BJ (cell line): ENCODE measurements at places on chromosomes 2 and 18.

DNA sequence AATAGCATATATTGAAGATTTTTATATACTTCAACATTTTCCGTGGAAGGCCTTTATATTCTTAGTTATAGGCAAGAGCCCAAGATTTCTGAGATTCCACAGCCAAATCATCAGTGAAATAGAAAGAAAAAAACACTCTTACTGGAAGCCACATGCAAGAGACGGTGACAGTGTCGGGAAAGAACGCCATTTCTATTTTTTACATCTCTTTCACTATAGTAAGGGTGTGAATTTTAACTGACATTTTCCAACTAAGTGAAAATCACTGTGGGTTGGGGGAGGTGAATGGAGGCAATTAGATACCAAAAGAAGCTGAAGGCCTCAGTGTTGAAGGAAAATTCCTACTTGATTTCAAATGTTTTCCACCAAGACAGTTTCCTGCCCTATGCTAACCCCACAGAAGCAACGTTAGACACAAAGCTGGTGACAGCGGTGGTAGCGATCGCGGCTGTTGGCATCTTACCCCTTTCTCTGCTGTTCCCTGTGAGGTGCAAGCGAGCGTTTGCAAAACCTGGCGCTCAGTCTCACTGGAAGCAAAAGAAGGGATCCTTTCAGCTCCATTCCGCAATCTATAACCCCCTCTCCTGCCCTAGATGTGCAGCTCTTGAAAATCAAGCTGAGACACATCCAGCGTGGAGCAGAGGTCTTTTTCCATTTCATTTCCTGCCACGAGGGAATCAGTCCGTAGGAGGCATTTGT lies 20.0 kb downstream of the ID2 start:
- no peak for DNase-seq

GRCh38 chr18:57959278-57959677 lies 84.7 kb upstream of the NEDD4L start:
- DNase-seq, result no peak

- no peak for DNase-seq
Observed at GRCh38 chr2:119934319-119934718, 78.6 kb upstream of the EPB41L5 start.

DNA sequence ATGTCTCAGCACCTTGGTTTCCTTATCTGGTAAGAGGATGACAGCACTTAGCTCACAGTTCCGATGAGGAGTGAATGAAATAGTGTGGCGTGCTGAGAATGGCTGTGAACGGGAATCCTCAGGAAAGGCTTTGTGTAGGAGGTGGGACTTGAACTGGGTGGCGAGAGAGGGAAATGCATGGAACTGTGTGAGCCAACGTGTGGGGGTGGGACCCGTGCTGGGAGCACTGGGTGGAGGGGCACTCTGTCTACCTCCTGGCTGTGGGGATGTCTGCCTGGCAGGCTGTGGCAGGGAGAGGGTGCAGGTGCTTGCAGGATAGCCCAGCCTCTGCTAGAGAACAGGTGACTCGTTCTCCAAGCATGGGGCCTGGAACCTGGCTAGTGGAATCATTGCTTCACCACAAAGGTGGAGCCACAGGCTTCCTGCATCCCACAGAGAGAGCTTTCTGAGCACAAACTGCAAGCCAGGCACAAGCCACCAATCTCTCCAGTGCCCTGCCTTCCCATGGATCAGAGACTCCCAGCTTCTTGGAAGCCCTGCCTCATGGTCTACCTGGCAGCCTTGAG lies 145.2 kb downstream of the CELF4 start:
- DNase-seq, result no peak

- no peak for DNase-seq
Observed at GRCh38 chr2:99354070-99354469, 16.9 kb downstream of the EIF5B start.
